ENCODE measurements at places on chromosomes 7 and 10. TPM values are rescaled to one million over a fixed set of nuclear protein-coding genes. Genes with fewer than 3 reads are reported as not detected.

The WIPF3 gene
- 0.71 TPM for total RNA-seq

The NCAPG2 gene
- 5.8 TPM for total RNA-seq

The BTBD16 gene
- total RNA-seq: 0.54 TPM

The SMKR1 gene
- not detected for total RNA-seq

DNA sequence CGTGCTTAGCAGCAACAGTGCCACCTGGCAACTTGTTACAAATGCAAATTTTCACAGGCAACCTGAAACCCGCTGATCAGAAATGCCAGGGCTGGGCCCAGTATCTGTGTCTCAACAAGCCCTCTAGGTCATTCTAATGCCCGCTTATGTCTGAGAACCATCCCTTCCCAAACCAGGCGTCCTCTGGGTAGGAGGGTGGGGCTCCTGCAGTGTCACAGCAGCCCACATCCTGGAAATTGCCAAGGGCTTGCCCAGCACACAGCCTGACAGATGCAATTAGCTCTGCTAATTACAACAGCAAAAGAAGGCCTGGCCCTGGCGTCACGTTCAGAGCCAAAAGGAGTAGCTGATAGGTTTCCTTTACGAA lies 15.9 kb downstream of the ITPRIP start:
- peak; percentile 66 for DNase-seq

GRCh38 chr7:22339725-22340390 lies 17.1 kb downstream of the RAPGEF5 start:
- DNase-seq: no peak

- no peak for DNase-seq
These were observed 666.0 kb downstream of the SUGCT start for GRCh38 chr7:40800771-40801170.

- no peak for DNase-seq
These were observed 52.1 kb upstream of the SLC29A3 start for GRCh38 chr10:71266918-71267442.

- no peak for DNase-seq
These were observed 103.0 kb downstream of the JAZF1 start for GRCh38 chr7:28077616-28078015.

DNA sequence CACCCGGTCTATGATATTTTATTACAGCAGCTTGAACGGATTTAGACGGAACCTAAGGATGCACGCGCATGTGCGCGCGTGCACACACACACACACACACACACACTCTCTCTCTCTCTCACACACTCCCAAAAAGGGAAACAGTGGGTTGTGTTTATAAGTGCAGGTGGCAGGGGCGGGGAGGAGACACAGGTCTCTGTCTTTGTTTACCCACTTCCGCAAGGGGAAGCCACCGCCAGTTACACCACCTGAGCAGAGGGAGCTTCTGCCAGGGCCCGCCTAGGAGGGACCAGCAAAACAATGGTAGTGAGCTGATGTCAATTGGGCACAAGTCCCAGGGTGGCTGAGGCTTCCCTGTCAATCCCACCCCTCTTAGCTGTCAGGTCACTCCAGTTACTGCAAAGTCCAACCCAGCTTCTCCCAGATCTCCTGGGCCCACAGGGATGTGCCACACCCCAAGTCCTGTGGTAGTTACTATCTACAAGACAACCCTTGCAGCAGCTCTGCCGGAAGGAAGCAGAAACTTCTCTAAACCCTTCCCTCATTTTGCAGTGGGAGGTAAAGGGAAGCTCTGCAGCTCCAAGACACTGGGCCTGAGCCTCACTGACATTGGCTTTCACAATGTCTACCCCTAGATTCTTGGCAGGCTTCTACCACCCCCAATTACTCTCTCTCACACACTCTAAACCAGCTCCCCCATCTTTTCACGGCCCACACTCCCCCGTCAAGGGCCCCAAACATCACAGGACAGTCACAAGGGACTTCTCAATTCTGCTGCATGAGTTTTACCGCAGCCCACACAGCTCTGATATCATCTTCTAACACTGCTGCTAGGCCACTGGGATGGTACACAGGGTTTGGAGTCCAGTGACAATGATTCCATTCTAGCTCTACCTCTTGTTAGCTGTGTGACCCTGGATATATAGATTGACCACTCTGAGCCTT lies 17.6 kb downstream of the ANXA11 start:
- peak; percentile 63 for DNase-seq

- DNase-seq: no peak
These were observed 1255.7 kb upstream of the LRRTM3 start for GRCh38 chr10:65670087-65670486.

- peak; percentile 61 for DNase-seq
These were observed 47.1 kb downstream of the MYOF start for GRCh38 chr10:93434991-93435491.

- DNase-seq: no peak
These were observed 220.3 kb downstream of the ARL4A start for GRCh38 chr7:12907774-12908173.

- DNase-seq: no peak
These were observed 74.6 kb upstream of the GRID1 start for GRCh38 chr10:86440874-86441843.

- DNase-seq: peak; percentile 91
These were observed 2.0 kb upstream of the LZTS2 start for GRCh38 chr10:100997360-100998182.

DNA sequence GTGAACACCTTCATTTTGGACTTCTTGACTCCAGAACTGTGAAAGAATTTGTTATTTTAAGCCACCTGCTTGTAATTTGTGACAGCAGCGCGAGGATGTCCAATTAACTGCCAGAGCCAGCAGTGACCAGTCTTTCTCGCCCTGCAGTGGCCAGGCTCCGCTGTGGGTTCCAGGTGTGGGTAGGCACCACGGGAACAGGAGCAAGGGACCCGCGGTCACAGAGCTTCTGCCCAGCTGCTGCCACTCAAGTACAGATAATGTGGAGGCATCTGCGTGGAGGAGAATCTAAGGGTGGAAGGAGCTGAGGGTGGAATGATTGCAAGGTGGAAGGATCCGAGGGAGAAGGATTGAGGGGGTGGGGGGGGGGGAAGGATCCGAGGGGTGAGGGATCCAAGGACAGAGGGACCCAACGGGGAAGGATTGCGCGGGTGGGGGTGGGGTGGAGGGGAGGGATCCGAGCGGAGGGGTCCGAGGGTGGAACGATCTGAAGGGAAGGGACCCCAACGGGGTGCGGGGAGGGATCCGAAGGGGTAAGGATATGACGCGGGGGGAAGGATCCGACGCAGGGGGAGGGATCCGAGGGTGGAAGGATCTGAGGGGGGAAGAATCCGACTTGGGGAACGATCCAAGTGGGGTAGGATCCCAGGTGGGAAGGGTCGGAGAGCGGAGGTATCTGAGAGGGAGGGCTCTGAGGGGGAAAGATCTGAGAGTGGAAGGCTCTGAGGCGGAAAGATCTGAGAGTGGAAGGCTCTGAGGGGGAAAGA lies 3.6 kb downstream of the CALY start:
- DNase-seq: peak; percentile 30

DNA sequence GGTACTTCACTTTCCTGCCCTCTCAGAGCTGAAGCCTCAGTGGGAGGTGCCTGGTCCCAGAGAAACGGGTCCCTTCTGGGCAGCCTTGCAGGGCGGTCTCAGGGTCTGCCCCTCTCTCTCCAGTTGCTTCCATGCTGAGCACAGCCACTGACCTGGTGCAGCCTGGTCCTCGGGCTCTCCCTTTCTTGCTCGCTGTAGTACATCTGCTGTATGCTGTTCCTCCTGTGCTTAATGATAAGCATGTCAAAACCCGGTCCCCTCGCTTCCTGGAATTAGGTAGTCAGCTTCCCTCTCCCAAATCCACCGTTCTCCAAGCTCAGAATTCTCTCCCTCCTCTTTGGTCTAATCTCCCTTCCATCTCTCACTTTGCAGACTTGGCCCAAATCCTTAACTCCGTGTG lies 11.0 kb upstream of the HPS1 start:
- DNase-seq: no peak

GRCh38 chr7:1752771-1753563 lies 82.9 kb downstream of the ELFN1 start:
- no peak for DNase-seq

DNA sequence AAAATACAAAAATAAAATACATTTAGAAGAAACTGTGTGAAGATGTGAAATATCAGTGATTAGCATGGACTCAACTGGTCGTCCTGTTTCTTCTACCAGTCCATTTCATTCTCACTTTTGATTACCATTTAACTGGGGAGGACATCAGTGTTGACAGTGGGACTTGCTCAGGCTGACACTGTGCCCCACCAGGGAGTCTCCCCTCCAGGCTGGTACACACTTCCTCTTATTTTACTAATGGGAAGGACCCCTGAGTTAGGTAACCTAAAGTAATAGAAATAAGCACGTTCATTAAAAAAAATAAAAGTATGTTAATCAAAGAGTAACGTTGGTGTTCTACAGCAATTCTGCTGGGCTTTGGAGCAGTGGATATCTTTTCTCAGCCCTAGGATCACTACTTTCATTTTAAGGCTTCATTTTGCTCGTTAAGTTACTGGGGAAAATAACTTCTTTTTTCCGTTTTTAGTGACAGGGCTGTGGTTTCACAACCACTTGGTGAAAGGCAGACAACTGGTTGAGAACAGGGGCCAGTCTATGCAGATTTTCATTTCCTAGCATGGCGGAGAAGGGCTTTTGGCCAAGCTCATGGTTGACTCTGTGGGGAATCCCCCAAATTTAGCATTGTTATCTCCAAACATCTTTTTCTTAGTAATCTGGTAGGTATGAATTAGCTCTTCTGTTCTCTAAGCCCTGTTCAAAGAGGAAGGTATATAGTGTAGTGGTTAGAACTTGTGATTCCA lies 2.1 kb downstream of the SNX10 start:
- no peak for DNase-seq

GRCh38 chr10:69092959-69093850 lies 5.3 kb downstream of the SRGN start:
- DNase-seq: peak; percentile 81

- peak; percentile 84 for DNase-seq
These were observed 804 bp downstream of the UNC5B start for GRCh38 chr10:71213127-71213621.

GRCh38 chr10:29469481-29470354 lies 165.1 kb downstream of the SVIL start:
- DNase-seq: no peak

DNA sequence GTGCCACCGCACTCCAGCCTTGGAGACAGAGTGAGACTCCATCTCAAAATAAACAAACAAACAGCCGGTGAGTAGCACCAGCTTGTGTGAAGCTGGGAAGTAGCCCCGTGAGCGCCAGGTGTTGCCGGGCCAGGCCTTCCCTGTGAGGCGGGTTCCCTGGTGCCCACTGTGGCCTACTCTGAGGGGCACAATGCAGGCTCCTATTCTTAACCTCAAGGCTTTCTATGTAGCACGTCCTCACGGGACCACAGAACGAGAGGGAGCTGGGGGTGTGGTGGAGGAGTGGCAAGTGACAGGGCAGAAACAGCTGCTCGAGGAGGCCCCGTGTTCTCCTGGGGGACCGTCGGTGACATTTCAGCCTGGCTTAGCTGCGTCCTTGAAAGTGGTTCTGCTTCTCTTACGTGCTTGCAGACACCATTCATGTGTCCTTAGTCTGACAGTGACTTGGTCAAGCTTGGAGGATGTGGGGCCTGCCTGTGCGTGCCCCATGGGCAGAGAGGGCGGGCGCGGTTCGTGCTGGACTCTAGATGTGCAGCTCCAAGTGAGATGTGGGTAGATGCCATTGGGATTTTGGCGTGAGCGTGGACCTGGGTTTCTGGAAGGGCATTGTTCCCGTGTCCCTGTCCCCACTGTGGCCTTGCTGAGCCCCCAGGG lies 116.6 kb downstream of the NKX6-2 start:
- DNase-seq: peak; percentile 59

DNA sequence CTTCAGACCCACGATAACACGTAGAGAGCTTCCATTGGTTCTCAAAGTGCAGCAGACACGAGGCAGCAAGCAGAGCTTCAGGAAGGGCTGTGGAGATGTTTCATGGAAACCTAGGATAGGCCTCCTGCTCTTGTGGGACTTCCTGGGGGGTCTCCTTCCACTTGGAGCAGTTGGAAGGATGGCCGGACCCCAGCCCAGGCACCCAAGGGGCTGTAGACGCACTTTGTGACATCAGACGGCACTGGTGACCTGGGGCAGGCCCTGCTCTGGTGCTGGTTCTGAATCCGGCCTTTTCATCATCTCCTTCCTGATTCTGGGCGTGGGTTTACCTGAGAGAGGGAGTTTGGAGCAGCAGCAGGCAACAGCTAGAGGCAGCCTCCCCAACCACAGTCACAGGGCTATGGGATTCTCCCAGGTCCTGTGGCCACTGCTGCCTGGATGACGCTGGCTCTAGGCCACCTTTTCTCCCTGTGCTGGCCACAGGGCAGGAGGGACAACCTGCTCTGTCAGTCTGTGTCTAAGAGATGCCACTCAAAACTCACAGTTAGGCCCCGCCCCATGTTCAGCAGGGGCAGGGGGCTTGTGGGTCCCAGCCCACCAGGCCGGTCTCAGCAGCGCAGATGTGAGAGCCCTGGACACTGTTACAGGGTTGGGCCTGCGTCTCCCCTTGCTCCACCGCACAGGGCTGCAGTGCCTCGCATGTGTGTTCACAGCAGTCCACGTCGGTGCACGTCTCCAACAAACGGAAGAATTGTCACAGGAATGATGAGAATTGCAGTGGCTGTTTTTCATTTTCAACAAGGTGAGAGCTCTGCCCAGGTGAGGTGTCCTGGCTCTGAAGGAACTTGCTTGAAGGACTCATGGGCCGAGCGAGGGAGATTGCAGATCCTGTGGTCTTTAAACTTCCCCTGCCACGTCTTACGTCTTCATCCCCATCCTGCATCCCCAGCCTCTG lies 569.3 kb downstream of the TCERG1L start:
- peak; percentile 51 for DNase-seq

Data from sigmoid colon (tissue), 7 donors.